ENCODE measurements at places on chromosomes 6 and 20. TPM values are rescaled to one million over a fixed set of nuclear protein-coding genes. Genes with fewer than 3 reads are reported as not detected.

- no peak for DNase-seq
Measured at GRCh38 chr6:163731215-163732013, 316.9 kb downstream of the QKI start.

DNA sequence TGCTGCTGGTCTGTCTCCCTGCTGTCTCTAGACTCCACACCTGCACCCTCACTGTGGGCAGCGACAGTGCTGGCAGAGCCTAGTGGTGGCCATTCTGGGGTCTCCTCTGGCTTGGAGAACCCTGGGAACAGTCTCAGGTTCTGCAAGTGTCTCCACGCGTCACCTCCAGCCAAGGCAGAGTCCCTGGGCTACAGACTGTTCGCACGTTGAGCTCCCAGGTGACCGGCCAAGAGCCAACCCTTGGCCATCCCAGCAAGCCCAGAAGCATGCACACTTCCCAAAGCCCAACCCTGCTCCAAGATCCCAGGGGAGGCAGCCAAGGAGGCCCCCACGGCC is 4.8 kb downstream of the EEF1A2 start:
- no peak for DNase-seq

DNA sequence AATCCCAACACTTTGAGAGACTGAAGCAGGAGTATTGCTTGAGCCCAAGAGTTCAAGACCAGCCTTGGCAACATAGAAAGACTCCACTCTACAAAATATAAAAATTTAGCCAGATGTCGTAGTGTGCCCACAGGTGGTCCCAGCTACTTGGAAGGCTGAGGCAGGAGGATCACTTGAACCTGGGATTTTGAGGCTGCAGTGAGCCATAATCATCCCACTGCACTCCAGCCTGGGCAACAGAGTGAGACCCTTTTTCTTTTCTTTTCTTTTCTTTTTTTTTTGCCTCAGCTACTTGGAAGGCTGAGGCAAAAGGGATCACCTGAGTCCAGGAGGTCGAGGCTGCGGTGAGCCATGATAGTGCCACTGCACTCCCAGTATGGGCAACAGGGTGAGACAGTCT is 17.9 kb downstream of the FASTKD5 start:
- no peak for DNase-seq

GRCh38 chr6:124517339-124517738 is 444.9 kb upstream of the RNF217 start:
- DNase-seq = no peak

GRCh38 chr6:83884523-83884922 is 25.0 kb downstream of the CYB5R4 start:
- DNase-seq = no peak

DNA sequence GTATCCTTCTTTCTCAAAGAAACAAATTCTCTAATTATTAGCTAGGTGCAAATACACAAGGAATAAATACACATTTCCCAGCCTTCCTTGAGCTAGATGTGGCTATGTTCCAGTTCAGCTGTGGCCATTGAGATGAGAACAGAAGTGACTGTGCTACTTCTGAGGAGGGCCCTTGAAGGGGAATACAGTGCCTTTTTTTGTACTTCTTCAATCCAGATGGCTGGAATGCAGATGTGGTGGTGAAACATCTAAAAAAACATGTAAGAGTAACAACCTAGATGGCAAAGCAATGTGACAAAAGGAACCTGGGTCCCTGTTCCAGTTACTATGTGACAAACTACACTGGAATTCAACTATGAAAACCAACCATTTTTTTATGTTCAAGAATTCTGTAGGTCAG is 115.4 kb upstream of the DST start:
- no peak for DNase-seq

DNA sequence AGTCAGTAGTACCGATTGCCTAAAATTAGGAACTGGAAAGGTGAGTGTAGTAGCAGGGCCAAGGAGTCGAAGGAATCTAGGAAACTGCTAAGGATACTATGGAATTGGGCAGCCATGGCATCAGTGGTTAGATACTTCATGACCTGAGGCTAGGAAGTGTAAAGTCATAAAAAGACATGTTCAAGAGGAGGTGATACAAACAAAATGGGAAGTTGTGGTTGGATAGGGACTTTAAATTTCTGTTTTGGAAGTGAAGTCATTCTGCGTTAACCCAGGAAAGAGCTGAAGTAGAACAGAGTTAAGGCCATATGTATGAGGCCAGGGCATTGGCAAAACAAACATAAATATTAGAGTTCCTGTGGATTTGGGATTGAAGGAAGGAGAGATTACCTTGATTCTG is 88.6 kb upstream of the TMEM181 start:
- no peak for DNase-seq

GRCh38 chr20:24994470-24995368 is 2.2 kb upstream of the APMAP start:
- DNase-seq = peak; percentile 79

GRCh38 chr6:71476872-71477271 is 188.3 kb downstream of the OGFRL1 start:
- DNase-seq = no peak

DNA sequence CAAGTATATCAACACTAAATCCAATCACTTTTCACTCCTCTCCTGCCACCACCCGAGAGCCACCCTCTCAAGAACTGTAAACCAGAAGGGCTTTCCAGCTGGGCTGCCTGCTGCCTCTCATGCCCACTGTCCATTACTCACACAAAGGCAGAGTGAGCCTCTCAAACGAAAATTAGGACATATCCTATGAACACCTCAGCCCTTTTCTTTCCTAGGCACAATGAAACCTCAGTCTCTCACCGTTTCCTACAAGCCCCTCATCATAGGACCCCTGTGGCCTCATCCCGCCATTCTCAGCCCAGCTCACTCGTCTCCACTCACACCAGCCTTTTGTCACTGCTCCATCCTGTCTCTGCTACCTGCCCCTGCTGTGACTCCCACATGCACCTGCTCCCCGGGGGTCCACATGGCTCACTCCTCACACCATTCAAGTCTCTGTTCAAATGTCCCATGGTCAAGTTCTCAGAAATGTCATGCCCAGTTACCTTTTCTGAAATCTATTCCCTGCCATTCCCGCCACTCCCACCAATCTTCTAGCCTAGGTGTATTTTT is 7.4 kb downstream of the HLA-F start:
- no peak for DNase-seq

- DNase-seq = no peak
Measured at GRCh38 chr6:101645770-101646169, 252.3 kb downstream of the GRIK2 start.

DNA sequence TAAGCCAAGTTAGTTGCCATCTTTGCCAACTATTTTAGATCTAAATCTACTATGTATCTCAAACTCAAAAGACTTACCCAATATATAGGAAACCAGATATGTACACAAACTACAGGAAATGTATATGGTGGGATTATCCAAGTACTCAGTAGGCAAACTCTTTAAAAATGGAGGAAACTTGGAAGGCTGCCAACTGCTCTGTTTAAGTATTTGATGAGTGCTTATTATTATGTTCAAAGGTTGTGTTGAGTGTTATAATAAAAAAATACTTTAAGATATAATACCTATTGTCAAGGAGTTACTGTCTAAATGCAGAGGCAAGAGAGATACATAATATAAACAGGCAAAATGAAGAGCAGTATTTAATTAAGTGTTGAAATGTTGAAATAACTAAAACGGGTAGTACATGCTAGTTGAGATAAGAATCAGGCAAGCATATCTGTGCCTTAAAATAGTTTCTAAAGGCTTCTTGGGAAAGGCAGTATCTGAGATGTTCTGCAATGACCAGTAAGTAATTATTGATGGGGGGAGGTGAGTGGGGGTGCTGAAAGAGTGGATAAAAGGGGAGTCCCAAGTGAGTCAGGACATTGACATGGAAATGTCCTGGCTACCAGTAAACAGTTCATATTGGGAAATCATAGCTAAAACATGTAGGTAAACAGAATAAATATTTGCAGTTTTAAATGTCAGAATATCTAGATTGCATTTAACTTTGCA is 6.5 kb upstream of the DST start:
- no peak for DNase-seq

GRCh38 chr6:116015561-116015960 is 45.1 kb downstream of the FRK start:
- no peak for DNase-seq

GRCh38 chr20:46010491-46011391 is 2.0 kb downstream of the MMP9 start:
- no peak for DNase-seq

GRCh38 chr6:129575378-129576118 is 134.4 kb downstream of the ARHGAP18 start:
- DNase-seq = no peak

DNA sequence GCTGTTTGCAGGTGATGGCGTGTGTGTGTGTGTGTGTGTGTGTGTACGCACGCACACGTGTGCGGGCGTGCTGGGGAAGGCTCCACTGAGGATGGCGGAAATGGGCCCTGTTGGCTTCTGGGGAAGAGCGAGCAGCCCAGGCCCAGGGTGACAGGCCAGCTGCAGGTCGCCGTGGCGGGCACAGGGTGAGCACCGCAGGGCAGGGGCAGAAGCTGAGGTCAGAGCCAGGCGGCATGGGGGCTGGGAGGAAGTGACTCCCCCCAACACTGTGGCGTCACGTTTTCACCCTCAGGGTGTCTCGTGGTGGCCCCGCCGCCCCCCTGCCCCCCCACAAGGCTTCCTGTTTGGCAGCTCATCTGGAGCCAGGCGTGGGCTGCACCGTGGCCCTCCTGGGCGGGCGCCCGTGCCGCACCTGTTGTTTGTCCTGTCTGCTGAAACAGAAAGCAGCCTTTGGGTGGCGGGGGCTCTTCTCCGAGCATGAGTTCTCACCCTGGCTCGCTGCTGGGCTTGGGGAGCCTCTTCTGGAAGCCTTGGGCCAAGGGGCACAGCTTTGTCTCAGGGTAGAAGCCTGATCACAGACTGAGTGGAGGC is 7.1 kb downstream of the RBM38 start:
- no peak for DNase-seq

DNA sequence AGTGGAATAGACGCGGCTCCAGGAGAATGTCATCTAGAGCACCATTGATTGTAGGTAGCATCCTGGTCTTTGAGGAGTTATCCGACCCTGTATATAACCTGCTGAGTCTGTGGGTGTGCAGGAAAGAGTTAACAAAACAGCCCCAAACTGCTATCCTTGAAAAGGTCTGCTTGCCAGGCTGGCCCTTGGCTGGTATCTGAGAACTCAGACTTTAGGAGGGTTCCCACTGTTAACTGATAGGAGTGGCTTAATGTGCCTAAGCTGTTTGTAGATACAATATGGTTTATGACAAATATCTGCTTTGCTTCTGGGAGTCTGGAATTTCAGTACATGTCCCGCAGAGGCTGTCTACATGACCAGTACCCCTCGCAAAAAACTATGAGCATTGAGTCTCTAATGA is 27.6 kb upstream of the MCUR1 start:
- DNase-seq = no peak

GRCh38 chr6:144928847-144929246 is 643.7 kb downstream of the UTRN start:
- no peak for DNase-seq

Gene KDM1B
- total RNA-seq = 47.4 TPM

Gene TCFL5
- total RNA-seq = 12.3 TPM

Gene PAX1
- total RNA-seq = under 0.01 TPM

Gene CALHM4
- total RNA-seq = not detected

Gene SLC25A27
- total RNA-seq = 30.7 TPM

Gene OR2H2
- not detected for total RNA-seq

Gene CGA
- total RNA-seq = not detected

Gene TUBB2B
- total RNA-seq = 4,324 TPM
